ENCODE measurements at places on chromosomes 1 and 21.

- DNase-seq: no peak
Measured at GRCh38 chr1:205832326-205832751, 17.6 kb downstream of the PM20D1 start.

DNA sequence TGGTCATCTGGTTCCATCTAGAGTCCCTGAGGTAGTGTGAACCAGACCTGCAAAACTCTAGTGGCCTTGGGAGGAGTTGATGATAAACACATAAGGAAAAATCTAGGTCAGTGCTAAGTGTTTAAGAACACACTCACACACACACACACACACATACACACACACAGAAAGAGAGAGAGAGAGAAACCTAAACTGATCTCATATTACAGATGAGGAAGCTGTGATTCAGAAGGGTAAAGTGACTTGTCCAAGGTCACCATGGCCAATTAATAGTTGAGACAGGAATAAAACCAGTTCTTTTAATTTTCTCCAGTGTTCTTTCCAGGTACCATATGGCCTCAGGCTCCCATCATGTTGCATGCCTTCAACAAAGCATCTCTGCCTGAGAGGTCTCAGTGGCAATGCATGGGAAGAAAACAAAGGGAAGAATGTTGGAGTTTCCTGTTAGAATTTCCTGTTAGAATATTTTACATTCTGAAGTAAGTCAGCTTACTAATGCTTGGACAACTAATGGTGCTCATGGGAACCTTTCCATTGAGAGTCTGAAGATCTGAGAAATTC lies 77.3 kb upstream of the TSPAN2 start:
- peak; percentile 55 for DNase-seq

- peak; percentile 54 for DNase-seq
Measured at GRCh38 chr1:7669559-7670311, 101.4 kb upstream of the VAMP3 start.

- peak; percentile 41 for DNase-seq
Measured at GRCh38 chr1:185733818-185734735, at the start of gene HMCN1. Gene HMCN1 (plus strand): TSS chr1:185734391. CDS start chr1:185734780, 389 bp downstream.

- no peak for DNase-seq
Measured at GRCh38 chr1:38085666-38086330, 39.2 kb upstream of the POU3F1 start.

GRCh38 chr1:151990058-151990855 lies 3.4 kb downstream of the S100A10 start:
- DNase-seq: peak; percentile 76

- DNase-seq: no peak
Measured at GRCh38 chr1:97441966-97442365, 478.9 kb downstream of the DPYD start.

DNA sequence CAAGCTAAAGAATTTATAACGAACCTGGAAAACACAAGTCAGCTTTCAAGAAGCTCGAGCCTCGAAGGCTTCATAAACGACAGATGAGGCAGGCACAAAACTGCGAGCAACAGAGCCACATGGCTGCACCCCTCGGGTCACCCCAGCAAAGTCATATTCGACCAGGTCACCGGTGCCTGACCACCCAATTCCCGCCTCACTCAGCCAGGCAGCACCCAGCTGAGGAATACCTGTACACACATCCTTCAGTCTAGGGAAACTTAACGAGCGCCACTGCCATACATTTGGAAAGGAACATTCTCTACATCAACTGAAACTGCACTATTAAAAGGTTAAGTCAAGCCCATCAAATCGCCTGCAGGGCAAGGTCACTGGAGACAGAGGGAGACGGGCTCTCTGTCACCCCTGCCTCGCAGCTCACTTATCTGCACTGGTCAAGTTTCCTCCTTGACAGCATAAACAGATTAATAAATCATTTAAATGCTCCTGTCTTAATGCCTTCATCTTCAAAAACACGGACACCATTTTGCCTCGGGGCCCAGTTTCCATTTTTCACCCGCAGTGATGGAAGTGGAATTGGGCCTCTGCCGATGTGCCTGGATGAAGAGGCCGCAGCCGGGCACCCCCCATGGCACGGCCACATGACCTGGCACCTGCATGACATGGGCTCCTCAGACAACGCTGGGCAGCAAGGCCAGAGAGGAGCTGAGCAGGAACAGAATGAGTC lies 20.6 kb downstream of the NPHP4 start:
- DNase-seq: no peak

- DNase-seq: no peak
Measured at GRCh38 chr1:203556047-203556851, 62.3 kb downstream of the OPTC start.

GRCh38 chr1:2279210-2279639 lies 51.1 kb downstream of the SKI start:
- no peak for DNase-seq

DNA sequence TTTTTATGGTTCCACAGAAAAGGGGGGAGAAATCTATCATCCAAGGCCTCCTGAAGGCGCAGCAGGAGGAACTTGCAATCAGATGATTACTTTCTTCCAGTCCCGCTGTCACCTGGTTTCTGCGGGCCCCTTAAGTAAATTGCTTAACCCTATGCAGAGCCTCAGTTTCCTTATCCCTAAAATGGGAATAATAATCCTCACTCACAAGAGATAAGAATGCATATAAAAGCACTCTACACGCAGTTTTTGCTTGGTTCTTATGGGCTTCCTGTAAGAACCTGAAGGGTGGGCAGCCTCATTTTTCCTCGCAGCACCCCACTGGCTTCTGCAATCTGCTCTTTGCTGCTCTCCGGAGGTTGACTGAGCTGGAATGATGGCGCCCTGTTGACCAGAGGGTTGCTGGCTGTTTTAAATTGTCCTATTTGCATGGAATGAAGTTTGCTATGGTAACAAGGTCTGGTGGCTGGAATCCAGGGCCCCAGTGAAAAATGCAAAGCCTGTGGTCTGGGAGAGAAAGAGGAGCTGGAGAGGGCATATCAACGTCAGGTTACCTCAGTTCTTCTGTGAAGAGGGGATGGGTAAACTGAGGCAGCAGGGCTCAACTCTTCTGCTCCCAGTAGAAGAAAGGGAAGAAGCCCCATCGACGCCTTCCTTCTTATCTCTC lies 1.0 kb upstream of the KAZN start:
- DNase-seq: no peak

DNA sequence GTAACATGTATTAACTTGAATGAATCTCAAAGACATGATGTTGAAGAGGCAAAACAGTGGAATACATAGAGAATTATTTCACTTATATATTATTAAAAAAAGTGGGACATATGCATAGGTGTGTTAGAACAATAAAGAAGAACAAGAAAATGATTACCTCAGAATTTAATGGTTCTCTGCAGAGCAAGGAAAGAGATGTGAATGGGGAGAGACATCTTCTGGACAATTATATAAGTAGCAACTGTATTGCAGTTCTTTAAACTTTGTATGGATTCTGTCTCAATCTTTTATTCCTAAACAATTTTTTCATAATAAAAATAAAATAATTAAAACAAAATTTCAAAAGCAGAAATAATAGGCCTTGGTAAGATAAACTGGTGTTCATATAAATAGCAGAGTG lies 674.9 kb upstream of the ADGRL4 start:
- no peak for DNase-seq

GRCh38 chr1:245874942-245875580 lies 632.0 kb downstream of the SMYD3 start:
- DNase-seq: peak; percentile 82

DNA sequence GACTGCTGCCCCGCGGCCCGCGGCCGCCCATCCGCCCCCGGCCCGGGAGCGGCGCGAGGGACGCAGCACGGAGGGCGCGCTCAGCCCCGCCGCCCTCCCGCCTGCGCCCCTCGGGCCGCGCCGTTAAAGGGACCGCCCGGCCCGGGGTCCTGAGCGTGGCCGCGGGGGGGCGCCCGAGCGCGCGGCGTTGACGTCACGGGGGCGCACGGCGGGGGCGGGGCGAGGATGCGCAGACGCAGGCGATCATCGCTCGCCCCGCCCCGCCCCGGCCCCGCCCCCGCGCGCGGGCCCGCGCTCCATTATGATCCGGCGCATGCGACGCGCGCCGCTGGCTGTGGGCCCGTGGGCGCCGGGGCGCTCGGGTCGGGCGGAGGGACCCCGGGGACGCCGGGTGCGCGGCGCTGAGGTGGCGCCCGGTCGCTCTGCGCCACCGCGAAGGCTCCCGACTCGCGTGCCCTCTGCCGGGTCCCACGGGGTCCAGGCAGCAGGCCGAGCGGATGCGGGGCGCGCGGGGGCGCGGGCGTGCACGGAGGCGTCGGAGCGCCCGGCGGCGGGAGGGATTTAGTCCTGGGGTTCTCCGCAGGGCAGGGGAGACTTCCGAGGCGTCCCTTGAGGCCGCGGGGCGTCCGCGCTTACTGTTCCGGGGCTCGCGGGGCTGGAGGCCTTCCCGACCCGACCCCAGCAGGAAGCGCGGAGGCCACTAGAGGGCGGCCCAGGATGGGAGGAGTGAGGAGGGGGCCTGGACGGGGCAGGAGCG lies at the start of gene DVL1:
TSS of gene DVL1 (minus strand) at position 163 of the 757 bp plus-strand sequence. CDS start 353 bp downstream, outside the sequence.
- peak; percentile 58 for DNase-seq

DNA sequence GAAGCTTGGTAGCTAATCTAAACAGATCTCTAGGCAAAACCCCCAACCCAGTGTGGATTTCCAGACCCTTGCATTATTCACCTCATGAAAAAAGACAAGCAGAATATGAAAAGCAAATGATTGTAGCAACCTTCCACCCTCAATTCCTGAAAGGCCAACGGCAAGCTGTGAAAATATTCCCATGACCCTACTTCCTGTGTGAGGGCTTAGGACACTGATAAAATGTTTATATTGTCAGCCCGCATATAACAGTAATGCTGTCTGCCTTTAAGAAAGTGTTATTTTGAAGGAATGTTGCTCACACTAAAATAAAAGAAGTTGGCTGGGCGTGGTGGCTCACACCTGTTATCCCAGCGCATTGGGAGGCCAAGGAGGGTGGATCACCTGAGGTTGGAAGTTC lies 233.5 kb upstream of the NRIP1 start:
- no peak for DNase-seq

GRCh38 chr1:164633997-164634396 lies 75.0 kb downstream of the PBX1 start:
- DNase-seq: no peak

DNA sequence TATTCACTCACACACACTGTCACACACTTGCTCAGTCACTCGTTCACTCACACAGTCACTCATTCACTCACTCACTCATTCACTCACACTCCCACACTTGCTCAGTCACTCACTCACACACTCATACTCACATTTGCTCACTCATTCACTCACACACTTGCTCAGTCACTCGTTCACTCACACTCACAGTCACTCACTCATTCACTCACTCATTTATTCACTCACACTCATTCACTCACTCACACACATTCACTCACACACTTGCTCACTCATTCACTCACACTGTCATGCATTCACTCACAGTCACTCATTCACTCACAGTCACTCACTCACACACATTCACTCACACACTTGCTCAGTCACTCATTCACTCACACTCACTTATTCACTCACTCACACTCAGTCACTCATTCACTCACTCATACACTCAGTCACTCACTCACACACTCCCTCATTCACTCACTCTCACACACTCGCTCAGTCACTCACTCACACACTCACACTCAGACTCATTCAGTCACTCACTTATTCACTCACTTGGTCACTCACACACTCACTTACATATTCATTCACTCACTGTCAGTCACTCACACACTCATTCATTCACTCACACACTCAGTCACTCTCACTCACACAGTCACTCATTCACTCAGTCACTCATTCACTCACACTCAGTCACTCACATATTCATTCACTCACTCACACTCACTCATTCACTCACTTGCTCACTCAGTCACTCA lies 167.0 kb upstream of the C1orf174 start:
- DNase-seq: no peak

- no peak for DNase-seq
Measured at GRCh38 chr21:45713613-45714012, 70.1 kb downstream of the PCBP3 start.

DNA sequence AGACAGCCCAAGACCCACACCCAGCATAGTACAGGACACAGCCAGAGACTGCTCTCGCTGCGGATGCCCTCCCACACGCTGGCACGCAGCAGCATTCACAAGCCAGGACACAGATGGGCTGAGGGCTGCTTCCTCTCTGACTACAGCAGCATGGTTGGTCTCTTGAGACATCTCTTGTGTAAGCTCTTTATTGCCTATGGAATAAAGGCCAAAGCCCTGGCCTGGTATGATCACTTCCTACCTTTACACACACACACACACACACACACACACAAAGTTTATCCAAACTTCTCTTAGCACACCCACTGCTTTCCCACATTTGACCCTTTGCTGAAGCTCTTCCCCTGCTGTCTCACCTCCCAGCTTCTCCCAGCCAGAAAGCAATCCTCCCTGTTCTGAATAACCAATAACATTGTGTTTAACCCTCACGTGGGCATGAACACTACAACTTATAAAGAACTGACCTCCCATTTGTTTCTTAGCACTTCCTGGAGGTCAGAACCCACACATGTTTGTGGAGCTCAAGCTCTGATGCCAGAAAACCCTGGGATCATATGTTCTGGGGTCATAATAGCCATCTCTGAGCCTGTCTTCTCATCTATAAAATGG lies 1.2 kb upstream of the LUZP1 start:
- DNase-seq: peak; percentile 94

DNA sequence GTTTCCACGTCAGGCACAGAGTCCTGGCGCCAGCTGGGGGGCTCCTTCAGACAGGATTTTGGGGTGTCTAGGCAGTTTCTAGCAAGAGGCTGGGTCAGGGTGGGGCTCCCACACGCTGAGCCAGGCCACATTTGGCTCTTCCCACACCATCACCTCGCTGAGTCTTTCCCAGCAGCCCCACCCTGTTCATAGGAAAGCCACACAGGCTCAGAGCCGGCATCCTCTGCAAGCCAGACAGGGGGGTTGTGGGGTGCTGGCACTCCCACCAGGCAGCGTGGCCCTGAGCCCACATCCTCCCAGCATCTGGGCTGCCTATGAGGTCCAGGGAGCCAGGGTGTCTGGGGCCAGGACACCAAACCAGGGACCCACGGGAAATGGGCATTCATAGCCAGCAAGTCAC lies 2.8 kb upstream of the GPR153 start:
- no peak for DNase-seq

DNA sequence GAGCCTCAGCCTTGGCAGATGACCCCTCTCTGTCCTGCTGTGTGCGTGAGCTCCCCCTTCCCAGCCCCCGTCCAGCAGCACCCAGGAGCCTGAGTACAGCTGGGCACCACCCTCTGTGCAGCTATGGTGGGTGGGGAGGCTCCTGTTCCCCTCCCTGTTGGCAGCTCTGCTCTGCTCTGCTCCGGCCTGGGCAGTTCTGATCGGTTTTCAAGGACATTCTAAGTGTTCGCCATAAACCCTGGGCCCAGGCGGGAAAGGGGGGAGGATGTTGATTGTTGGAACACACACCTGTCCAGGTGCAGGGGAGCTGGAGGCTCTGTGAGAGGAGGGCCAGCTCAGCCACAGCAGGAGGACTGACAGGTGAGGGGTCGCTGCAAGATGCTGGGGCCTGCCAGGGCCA lies at the start of gene CLCNKB:
TSS of gene CLCNKB (plus strand) at position 262 of the 400 bp plus-strand sequence. CDS start 711 bp downstream, outside the sequence.
- DNase-seq: no peak

- DNase-seq: peak; percentile 93
Measured at GRCh38 chr21:29342363-29342957, 43.7 kb downstream of the BACH1 start.

DNA sequence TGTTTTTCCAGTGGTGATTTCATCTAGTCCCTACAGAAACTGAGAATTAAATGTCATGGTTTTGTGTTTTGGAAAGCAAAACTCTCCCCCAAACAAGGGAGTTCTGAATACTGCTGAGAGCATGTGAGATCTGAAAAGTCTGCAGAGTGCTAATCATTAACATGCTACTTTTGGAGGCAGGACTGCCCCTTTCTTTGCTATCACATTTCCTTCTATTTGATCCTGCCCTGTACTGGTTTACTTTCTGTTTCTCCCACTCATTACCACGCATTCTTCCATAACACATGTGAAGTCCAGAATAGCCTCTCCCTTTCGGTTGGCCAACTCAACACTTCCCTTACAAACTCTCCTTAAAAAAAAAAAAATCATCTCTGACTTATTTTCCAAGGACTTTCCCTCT lies 63.6 kb downstream of the GADD45A start:
- peak; percentile 70 for DNase-seq

All from epithelial cell of esophagus (primary cell).